ENCODE measurements at places on chromosomes 2 and 18.

- DNase-seq, result peak; percentile 15
Measured at GRCh38 chr18:75161256-75162028, 47.5 kb downstream of the PTGR3 start.

GRCh38 chr18:65788373-65788772 lies 37.6 kb downstream of the CDH7 start:
- DNase-seq, result no peak

- DNase-seq, result no peak
Measured at GRCh38 chr2:191045141-191045540, 31.2 kb upstream of the STAT1 start.

GRCh38 chr2:47737-48136 lies 1.4 kb upstream of the FAM110C start:
- DNase-seq, result no peak

DNA sequence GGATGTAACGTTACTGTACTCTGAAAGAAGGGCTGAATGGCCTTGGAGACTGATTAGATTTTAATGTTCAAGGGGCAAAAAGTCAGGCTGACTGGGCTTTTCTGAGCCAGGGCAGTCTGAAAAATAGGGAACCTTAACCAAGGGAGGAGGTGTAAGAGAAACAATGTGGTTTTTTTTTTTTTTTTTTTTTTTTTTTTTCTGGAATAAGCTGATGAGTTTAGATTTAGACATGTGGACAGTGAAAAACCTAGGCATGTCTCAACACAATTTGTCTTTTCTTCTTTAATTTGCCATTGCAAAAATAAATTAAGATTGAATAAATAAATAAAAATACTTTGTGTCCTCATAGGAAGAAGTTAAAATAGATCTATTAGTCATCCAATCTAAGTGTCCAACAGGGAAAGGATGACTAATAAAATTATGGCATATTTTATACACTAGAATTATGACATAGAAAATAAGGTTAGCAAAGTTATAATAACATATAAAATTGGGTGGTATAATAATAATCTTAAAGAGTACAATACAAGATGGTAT lies 237.6 kb upstream of the TRIB2 start:
- no peak for DNase-seq

GRCh38 chr2:10319892-10320574 lies 17.3 kb downstream of the HPCAL1 start:
- no peak for DNase-seq

GRCh38 chr2:203534621-203535077 lies 452 bp downstream of the RAPH1 start:
- DNase-seq, result no peak

DNA sequence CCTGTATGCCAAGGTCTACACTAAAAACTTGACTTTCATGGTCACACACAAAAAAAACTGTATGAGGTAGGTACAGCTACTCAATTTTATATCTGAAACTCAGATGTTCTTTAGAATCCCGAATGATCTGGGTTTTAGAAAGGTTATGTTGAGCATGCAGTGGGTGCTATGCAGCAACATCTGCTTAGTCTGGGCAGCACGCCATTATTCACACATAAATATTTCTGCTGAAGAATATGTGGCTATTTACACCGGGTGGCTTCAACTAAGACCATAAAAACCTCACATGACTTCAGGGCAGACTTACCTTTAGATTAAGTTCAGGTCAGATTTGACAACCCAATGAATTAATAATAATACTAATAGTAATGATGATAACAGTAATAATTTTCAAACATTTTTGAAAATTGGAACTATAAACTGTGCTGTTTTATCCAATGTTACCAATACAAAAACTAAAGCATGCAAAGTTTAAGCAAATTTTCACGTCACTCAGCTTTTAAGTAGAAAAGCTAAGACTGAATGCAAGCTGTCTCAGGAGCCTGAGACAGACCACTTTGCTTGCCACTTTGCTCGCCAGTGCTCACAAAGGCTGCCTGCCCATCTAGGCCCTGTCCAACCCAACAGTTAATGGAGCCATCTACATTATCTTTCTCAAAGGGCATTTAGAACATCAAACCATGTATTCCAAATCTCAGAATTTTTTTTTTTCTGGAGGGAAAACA lies 292.0 kb downstream of the CNTNAP5 start:
- DNase-seq, result no peak

DNA sequence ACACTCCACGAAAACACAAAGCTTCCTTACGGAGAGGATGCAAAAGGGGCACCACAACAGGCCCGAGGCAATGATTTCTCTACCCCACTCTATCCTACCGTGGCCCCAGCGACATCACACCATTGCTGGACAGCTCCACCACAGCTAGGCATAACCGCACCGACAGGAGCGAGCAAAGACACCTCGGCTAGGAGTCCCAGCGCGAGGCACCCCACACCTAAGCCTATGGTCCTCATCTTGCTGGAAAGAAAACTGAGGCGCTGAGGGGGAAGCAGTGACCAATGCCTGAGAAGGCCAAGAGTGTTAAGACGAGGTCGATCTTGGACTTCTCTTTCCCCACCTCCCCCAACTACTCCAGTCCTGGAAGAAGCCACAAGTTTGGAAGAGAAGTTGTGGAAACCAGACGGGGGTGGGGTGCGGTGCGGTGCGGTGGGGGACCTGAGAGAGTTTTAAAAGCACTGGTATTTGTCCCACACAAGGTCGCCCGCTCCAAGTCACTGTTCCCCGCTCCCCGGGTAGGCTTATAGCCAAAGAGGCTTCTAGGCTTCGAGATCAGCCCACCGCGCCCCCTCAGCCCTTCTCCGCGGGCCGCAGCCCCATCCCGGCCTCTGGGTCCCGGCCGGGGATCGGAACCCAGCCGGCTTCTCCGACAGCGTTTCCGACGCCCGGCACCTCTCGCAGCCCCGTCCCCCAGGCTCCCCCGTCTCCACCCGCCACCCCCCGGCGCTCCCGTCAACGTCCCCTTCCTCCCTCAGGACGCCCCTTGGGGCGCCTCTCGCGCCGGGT lies 766 bp downstream of the PDE6D start:
- DNase-seq, result no peak

GRCh38 chr2:237556773-237557632 lies 9.4 kb upstream of the PRLH start:
- no peak for DNase-seq

DNA sequence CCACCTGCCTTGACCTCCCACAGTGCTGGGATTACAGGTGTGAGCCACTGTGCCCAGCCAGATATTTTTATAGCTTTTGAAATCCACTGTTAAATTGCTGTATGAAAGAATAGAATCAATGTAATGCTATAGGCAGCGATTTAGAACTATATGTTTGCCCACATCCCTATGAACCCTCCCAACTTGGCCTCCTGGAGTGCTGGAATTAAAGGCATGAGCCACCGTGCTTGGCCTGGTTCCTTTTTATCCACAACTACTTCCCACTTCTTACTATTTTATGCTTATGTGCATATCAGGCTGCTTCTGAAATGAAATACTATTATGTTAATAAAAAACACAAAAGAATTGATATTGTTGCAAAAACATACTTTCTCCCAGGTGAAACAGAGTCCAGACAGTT lies 11.6 kb upstream of the PTPN2 start:
- no peak for DNase-seq

DNA sequence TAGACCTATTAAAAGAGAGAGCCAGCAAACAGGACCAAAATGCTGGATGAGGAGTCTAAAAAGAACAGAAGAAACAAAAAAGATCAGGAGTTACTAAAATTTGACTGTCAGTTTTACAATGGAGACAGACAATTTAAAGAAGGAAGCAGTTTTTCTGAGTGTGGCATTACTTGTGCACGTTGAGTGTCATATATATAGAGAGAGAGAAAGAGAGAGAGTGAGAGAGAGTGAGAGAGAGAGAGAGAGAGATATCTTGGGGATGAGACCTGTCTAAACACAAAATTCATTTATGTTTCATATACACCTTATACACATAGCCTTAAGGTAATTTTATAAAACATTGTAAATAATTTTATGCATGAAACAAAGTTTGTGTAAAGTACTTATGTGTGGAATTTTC lies 2.1 kb upstream of the GALNT3 start:
- no peak for DNase-seq

DNA sequence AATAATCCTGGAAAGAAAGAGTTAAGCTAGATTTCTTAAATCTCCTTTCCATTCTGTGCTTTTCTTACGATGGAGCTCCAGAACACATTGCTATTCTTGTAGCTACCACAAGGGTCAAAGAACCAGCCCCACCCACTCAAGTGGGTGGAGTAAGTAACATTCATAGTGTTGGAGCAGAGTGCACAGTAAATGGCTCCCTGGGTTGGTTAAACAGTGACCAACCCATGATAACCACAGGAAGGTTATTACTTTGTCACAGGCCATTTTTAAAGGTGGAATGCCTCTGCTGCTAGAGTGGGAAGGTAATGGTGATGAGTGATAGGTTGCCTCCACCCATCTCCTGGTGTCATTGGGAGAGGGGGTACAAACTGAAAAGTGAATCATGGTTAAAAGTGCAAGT lies 13.9 kb downstream of the ARPC2 start:
- no peak for DNase-seq

- DNase-seq, result no peak
Measured at GRCh38 chr2:177322801-177323261, 58.3 kb upstream of the NFE2L2 start.
